Tracheal epithelial cell (primary cell): ENCODE measurements at places on chromosomes 1 and 21. TPM values are rescaled to one million over a fixed set of nuclear protein-coding genes. Genes with fewer than 3 reads are reported as not detected.

Gene NSUN4
- 11.5 and 12.0 TPM in 2 replicates for total RNA-seq

Gene TMEM183A
- total RNA-seq, result 117 and 139 TPM in 2 replicates

Gene FCRL4
- total RNA-seq, result not detected in 2 replicates

Gene GPR61
- not detected in 2 replicates for total RNA-seq

Gene CD101
- total RNA-seq, result 0.48 and 1.3 TPM in 2 replicates

Gene ISG15
- 43.3 and 86.5 TPM in 2 replicates for total RNA-seq

Gene TTC39A
- total RNA-seq, result 8.1 and 15.2 TPM in 2 replicates

Gene LAX1
- under 0.01 TPM in 1 of 2 replicates, not detected in the other for total RNA-seq

Gene CACNA1S
- total RNA-seq, result not detected in 2 replicates

Gene MSH4
- total RNA-seq, result 0.21 and 0.24 TPM in 2 replicates

Gene TRIM58
- 0.24 TPM in 1 of 2 replicates, not detected in the other for total RNA-seq

Gene DNAJC6
- total RNA-seq, result 1.3 and 3.9 TPM in 2 replicates

Gene FAM163A
- not detected in 2 replicates for total RNA-seq

Gene AMPD1
- total RNA-seq, result not detected in 2 replicates

Gene FOXJ3
- 16.6 and 22.4 TPM in 2 replicates for total RNA-seq

Gene ZFYVE9
- total RNA-seq, result 44.3 and 45.6 TPM in 2 replicates
